ENCODE measurements at places on chromosomes 5 and 9.

DNA sequence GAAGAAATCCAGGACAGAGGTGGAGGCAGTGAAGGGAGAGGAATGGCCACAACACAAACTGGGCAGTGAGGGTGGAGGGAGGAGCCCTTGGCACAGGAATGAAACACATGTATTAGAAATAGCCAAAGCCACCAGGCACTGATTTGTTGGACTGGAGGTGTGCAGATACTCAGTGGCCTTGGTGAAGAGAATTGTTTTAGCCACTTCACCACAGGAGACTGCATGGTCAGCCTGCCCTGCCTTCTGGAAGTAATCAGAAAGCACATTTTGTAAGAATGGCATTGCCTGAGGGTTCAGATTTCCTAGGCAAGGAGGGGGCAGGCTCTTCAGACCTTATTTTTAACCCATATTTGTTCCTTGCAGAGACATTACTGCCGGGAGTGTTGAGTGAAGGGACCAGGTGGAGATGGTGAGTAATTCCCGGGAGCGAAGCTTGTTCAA is 2.2 kb downstream of the SGCD start:
- DNase-seq = no peak

DNA sequence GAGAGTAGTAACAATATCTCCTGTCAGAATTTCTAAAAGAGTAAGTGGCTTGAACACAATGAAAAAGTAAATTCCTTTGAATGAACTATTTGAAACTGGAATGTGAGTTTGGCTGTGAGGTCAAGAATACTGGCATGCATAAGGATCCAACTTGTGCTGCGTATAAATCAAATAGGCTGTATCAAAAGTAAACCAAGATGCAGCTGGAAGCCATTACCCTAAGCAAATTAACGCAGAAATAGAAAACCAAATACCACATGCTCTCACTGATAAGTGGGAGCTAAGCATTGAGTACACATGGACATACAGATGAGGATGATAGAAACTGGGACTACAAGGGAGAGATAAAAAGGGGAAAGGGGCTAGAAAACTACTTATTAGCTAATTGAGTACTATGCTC is 24.0 kb upstream of the SRFBP1 start:
- DNase-seq = no peak

- DNase-seq = no peak
These were observed 12.8 kb upstream of the GNPDA1 start for GRCh38 chr5:142025637-142026036.

- no peak for DNase-seq
These were observed 110.5 kb upstream of the LRRTM2 start for GRCh38 chr5:138985683-138986082.

DNA sequence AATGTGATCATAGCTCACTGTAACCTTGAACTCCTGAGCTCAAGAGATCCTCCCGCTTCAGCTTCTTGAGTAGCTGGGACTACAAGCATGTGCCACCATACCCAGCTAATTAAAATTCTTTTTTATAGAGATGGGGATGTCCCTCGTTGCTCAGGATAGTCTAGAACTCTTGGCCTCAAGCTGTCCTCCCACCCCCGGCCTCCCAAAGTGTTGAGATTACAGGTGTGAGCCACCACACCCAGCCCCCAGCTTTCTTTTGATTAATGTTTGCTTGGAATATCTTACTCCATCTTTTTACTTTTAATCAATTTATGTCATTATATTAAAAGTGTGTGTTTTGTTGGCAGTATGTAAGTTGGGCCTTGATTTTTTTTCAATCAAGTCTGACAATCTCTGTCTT is 59.4 kb upstream of the EXOC3 start:
- DNase-seq = no peak

- no peak for DNase-seq
These were observed 41.7 kb downstream of the ZNF608 start for GRCh38 chr5:124704594-124705284.

DNA sequence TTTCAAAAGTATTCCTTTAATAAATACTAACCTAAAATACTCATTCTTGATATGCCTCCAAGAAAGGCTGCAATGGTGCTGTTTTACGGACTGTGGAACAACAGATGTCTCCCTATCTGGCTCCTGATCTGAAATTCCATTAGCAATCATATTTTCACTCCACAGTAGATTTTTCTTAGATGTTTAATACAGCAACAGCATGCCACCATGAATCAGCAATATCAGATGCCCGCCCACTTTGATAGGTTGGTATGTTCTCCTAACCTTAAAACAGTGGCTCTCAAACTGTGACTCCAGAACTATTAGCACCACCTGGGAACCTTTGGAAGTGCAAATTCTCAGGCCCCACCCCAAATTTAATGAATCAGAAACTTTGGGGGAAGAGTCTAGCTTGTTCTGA is 110.2 kb downstream of the MLLT3 start:
- no peak for DNase-seq

- DNase-seq = no peak
These were observed 50.1 kb downstream of the TMEM167A start for GRCh38 chr5:83026930-83027687.

DNA sequence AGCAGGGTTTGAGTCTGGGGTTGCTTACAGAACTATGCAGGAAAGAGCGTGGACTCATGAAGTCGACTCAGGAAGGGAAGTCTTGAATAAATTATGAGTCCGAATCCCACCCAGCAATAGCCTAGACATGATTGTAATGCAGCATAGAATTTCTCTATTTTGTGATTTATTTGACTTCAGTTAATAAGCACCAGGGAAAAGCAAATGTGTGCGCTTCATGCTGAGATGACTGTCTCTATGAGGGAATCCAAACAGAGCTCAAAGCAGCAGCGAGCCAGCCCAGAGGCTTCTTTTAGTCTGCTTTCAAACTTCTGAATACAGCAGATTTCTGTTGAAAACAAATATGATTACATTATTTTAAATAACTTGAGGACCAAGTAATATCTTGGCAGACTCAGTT is 188.0 kb downstream of the SEMA6A start:
- no peak for DNase-seq

GRCh38 chr5:172509405-172509781 is 55.1 kb upstream of the SH3PXD2B start:
- DNase-seq = no peak

DNA sequence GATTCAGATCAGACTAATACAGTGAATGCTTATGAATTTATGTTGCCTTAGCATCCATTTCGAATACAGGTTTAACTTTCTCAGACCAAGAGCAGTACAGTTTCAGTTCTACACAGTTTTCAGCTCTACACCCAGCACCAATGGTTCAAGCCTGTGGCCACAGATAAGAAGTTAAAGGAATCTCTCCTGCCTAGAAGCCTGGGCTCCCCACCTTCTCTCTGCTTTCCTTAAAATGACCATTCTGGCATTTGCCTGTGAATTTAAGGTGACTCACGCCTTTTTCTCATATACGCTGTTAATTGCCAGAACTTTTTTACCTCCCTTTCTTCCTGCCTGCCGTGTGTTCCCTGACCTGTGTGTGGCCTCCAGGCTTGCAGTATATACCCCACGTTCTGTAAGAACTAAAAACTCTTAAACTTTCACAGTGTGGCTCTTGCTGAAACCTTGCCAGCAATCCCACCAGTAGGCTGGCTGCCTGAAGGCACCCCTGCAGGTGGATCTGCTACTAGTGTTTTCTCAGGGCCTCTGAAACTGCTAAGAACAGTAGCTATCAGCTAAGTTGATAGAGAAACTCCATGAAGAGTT is 692.8 kb upstream of the CDH18 start:
- DNase-seq = no peak
